HepG2 (cell line): ENCODE measurements at places on chromosomes 2 and 18. TPM values are rescaled to one million over a fixed set of nuclear protein-coding genes. Genes with fewer than 3 reads are reported as not detected.

DNA sequence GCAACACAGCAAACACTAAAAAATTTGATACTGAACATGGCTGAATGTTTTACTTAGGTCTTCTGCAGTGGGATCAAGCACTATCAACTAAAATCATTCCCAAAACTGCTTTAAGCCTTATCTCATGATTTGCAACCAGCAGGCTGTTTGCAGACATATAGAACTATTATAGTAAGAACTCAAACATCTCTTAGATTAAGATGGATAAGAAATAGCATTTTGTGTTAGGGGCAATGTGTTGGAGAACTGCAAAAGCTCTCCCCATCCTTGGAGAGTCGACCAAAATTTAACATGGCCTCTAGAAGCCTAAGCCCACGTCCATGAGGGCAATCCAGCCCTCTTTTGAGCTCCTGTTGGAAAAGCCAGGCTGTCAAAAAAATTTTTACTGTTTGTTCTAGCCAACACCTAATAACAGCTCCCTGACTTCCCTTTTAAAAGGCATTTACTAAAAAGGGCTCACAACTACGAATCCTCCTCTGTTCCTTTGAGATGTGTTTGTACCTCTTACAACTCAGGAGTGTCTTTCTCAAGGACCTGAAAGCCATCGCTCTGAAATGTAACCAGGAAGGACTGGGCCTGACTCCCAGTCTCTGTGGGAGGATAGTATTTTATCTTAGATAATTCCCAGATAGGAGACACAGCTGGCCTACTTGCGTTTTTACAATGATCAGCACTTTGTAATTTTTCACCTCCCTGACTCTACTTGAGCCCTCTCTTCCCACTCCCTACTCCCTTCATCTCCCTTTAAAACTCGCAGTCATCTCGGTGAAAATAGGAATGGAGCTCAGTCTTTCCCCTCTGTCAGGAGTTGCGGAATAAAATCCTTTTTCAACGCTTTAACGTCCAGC is 1.4 kb downstream of the KRCC1 start:
- no peak for DNase-seq

ITM2C gene
- total RNA-seq, result 40.7 and 70.5 TPM in 2 replicates

DNA sequence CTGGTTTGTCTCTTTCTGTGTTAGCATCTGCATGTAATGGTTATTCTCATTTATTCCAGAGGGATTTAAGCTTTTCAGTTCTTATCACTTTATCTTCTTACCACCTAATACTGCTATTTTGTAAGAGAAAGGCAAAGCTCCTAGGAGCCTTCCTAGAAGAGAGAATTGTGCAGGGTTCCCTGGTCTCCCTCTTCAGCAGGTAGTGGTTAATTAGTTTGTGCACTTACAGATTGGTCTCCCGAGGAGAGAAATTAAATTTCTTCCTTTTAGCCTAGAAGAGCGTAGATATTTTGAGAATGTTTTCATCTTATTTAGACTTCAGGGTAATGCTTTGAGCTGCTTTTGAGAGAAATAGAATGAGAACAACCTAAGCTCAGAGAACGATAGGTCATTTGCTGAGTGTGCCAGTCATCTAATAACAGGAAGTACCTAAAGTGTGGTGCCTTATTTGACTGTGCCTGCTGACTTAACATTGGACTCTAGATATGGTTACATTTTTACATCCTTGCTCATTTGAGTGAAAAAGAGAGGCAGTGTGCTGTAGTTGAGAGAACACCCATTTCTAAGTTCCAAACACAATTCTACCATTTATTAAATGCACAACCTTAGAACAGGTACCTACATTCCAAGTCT is 651.4 kb downstream of the STK39 start:
- no peak for DNase-seq

DNA sequence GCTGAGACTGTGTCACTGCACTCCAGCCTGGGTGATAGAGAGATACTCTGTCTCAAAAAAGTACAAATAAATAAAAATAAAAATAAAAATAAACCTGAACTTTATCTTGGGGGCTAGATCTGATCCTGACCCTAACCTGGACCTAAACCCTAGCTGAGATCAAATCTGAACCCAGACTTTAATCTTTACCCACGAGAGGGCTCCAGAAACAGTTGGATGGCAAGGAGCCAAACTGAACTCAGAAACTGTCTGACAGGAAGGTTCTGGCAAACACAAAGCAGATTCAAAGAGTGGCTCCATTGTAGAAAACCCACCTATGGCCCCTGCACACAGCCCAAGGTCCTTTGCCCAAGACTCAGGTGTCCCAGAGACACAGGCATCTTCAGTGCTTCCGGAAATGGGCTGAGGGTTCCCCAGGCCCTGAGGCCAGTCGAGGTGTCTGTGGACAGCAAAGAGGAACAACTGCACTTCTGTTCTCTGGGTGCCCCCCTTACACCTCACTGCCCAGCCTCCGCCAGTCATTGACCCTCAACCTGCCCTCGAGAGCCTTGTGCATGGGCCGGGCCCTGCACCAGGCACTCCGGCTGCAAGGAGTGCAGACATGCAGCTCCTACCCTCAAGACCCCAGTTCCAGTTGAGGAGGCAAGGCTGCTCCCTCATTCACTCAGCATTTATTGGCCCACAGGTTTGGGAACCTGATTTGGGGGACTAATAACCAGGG is 95.2 kb downstream of the TFCP2L1 start:
- DNase-seq, result no peak

DNA sequence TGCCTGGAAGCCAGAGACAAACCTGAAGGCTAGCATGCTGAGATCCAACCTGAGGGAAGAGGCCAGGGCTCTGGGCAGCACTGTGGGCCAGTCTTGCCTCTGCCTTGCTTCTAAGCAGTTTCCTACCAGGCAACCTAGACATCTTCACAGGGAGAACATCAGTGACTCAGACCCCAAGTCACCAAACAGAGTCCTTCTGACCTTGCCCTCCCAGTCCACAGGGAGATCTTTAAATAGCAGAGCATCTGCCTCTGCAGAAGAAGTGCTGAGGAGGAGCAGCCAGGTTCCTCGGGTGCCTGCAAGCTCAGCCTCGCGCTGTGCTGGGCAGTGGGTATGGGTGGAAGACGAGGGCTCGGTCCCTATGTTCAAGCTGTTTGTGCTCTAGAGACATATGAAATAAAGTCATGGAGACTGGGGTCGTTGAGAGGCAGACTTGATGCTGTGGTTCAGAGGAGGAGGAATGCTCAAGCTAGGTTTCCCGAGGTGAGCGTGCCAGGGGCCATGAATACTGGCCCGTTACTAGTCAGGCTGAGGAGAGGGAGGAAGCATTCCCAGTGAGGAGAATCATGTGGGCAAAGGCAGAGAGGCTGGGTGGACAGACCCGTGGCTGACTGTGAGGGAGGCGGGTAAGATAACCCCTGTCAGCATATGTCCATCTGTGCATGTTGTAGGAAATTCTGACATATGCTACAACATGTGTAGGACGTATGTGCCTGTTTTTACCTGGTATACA is 66.5 kb downstream of the BOLA3 start:
- no peak for DNase-seq

TMEM247 gene
- not detected in 2 replicates for total RNA-seq

PDK1 gene
- total RNA-seq, result 11.9 and 12.0 TPM in 2 replicates

UGT1A3 gene
- total RNA-seq, result 0.11 TPM in 1 of 2 replicates, not detected in the other

GRCh38 chr2:38164881-38165280 is 88.9 kb upstream of the CYP1B1 start:
- DNase-seq, result no peak

DNA sequence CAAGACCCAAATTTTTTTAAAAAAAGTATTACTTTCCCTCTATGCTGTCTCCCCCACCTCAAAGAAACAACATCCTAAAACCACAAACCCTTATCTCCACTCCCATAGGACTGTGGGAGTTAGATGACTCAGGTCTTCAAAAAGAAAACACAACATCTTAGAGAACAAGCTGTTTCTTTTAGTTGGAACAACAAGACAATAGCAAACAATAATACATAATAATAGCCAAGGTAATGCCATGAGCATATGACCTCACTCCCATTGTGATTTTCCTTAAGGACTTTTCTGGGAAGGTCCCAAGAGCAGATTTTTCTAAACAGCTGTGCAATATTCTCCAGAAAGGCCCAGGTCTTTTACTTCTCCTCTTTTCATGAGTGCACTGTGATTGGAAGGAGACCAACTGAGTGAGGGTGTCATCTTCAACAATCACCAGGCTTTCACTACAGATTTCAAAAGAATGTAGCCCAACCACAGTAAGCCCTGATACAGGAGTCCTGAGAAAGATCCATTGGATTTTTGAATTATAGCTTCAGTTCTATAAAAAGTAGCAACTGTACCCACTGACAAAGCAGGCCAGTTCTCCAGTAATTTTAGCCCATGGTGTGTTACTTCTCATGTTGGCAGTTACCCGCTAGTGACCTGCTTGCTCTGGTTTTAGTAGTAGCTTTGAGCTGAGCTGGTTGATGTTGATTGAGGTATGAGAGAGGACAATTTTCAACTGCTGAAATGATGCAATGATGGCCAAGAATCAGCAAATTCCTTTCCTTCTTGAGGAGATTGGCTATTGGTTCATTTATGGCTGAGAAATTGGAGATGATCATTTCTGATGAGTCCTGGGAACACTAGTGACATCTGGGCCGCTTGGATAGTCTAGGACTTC is 144.5 kb upstream of the TCF4 start:
- DNase-seq, result no peak

- DNase-seq, result no peak
Observed at GRCh38 chr2:110219496-110220189, 7.3 kb upstream of the MTLN start.

DNA sequence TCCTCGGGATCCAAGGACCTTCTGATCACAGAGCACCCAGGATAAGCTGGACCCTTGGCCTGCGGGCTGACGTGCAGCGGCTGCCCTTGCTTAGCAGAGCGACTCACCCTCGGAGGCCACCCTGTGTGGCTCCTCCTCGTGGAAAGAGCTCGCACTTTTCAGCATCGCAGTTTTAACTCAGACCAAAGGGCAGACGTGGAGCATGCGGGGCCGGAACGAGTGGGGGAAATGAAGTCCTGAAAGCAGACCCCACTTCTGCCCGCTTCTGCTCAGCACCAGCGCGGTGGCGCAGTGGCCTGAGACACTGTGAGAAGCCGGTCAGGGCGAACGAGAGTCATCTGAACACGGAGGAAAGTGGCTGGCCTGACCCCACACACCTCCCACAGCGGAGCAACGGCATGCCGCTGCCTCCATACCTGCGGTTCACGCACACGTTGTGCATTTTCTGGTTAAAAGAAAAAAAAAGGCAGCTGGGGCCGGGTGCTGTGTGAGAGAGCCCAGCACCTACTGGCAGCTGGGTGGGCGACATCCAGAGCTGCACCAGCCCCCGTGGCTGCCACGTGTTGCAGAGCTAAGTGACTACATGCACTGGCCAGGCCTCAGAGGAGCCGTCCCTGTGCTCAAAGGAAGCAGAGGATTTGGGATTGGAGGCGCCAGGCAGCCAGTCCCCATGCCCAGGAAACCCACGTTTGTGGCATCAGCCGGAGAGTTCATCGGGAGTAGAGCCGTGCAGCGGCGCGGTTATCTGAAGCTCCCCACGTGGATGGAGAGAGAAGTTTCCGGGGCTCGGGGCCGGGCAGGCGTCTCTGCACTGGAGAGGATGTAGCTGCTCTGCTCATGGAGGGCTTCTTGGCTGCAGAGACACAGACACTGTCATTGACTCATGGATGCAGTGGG is 89.7 kb downstream of the USP40 start:
- DNase-seq, result no peak

- DNase-seq, result no peak
Observed at GRCh38 chr2:232876978-232877441, 6.9 kb downstream of the SNORC start.

ANKRD30BL gene
- total RNA-seq, result not detected in 2 replicates

MC4R gene
- not detected in 2 replicates for total RNA-seq

- no peak for DNase-seq
Observed at GRCh38 chr2:54569745-54570301, 113.7 kb downstream of the SPTBN1 start.

GRCh38 chr2:127560931-127561280 is 25.4 kb downstream of the MYO7B start:
- DNase-seq, result no peak

OXER1 gene
- total RNA-seq, result 6.5 and 8.0 TPM in 2 replicates

- DNase-seq, result no peak
Observed at GRCh38 chr18:55265130-55265675, 305.9 kb upstream of the CCDC68 start.

GRCh38 chr2:55141572-55142413 is 90.3 kb downstream of the CLHC1 start:
- no peak for DNase-seq

DNA sequence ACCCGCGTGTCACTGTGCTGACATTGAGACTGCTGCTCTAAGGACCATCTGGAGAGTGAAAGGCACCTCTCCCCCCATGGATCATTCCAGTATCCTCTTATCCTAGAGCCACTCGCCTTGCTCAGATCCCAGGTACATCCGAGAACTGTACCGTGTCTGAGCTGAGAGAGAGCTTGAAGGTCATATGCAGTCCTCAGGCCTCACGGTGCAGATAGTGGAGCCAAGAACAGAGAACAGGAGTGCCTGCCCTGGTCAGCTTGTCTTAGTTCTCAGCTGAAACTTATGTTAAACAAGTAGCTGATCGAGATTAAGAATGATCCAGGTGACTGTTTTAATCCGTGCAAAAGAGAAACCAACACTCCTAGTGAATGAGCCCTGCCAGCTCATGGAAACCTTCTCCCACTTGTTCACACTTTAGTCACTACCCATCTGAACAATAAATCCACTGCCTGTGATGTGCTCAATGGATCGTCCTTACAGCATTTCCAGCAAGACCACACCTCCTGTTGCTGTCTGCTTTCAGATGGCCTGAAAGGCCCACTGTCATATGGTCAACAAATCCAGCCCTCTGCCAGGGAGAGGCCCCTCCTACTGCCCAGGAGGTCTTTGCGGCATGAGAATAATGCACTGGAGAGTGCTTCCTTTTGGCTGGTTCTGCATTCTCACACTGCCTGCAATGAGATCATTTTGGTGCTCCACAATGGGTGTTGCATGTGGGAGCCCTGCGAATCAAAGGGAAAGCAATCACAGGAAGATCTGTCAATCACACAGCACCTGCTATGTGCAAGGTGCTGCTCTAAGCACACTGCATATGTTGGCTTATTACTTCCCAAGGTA is 43.7 kb upstream of the APCDD1 start:
- no peak for DNase-seq

DNA sequence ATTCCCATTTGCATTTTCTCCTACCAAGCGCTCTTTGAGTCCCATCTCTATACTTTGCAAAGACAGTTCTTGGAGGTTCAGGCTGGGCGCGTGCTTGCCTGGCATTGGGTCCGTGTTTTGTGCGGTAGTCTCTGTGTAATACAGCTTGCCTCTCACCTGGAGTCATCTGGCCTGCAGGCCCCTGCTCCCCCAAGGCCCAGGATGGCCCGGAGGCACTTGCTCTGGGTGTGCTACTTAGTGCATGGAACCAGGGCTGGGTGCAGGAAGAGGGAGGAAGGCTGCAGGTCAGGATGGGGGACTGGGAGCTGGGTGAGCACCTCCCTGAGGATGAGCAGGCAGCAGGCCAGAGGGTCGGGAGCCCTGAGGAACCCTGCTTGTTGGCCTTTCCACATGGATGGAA is 220.9 kb downstream of the LDLRAD4 start:
- DNase-seq, result no peak

- no peak for DNase-seq
Observed at GRCh38 chr2:143258126-143258892, 129.1 kb downstream of the ARHGAP15 start.

SGPP2 gene
- not detected in 2 replicates for total RNA-seq

GRCh38 chr2:55772109-55772980 is 78.7 kb upstream of the PNPT1 start:
- no peak for DNase-seq
